ENCODE measurements at places on chromosomes 11 and 22.

DNA sequence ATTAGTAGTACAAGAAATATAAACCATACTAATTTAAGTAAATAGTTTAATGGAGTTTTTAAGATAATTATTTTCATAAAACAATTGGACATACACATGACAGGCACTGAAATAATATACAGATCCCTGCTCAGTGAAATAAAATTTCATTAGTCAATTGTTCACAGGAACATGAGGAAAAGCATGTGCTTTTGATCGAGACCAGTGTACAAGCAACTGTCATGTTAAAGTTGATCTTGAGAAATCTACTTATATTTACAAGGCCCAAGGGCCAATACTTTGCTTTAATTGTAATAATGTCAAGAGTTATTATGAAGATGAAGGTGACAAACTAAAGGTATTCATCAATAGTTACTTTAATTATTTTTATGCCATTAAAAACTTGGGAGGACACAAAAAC, 792.7 kb upstream of the LUZP2 start:
- no peak for DNase-seq

GRCh38 chr11:108788565-108789199, 123.8 kb downstream of the DDX10 start:
- DNase-seq = peak; percentile 35

- peak; percentile 73 for DNase-seq
Observed at GRCh38 chr22:26466196-26466595, 17.4 kb downstream of the HPS4 start.

DNA sequence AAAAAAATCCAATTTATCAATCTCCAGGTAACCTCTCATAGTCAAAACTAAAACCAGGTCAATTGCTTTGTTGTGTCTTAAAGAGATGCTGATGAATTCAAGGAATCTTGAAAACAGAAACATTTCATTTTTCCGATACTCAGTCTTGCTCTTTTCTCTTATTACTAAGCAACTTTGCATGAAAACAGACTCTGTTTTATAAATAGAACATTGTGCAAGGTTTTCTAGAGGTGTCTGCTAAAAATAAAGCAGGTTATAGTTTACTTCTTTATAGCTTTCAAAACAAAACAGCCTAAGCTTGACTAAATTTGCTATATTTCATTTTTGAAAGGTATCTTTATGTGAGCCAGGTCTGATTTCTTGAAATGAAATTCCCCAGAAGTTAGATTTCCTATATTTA, 109.3 kb downstream of the ARL14EP start:
- DNase-seq = no peak

DNA sequence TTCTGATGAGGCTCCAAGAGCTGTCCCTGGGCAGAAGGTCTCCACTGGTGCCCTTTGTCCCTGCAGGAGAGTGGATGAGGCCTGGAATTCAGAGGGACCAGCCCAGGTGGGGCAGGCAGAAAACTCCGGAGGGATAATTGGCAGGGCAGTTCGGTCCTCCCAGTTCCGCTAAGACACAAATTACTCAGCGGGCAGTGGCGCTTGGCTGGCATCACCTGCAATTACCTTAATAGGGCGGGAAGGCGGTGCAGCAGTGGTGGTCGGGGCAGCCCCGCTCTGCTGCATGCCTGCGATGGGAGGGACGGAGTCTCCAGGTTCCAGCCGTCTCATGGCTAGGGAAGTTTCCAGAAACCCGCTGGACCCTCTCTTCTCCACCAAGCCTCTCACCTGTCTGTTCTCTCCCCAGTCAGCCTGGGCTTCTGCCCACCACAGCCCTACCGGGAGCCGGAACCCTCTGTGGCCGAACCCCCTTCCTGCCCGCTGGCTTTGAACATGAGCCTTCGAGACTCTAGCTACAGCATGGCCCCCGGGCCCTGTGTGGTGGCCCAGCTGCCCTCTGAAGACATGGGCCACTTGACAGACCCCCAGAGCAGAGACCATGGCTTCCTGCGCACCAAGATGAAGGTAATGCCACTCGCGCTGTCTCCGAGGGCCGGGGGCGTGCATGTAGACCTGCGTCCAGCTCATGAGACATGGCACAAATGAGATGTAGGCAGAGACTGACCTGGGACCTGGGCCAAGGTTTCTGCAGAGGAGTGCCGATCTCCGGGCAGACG, 7.0 kb downstream of the OVOL1 start:
- no peak for DNase-seq

- no peak for DNase-seq
Observed at GRCh38 chr11:30852091-30852490, 265.9 kb upstream of the MPPED2 start.

GRCh38 chr11:64121663-64122410, 44.1 kb downstream of the MACROD1 start:
- peak; percentile 45 for DNase-seq

- DNase-seq = no peak
Observed at GRCh38 chr11:86799680-86800075, 664 bp upstream of the PRSS23 start.

- DNase-seq = peak; percentile 61
Observed at GRCh38 chr11:111422494-111423249, 43.6 kb upstream of the POU2AF1 start.

GRCh38 chr11:117936973-117937372, 7.8 kb upstream of the TMPRSS13 start:
- DNase-seq = no peak

DNA sequence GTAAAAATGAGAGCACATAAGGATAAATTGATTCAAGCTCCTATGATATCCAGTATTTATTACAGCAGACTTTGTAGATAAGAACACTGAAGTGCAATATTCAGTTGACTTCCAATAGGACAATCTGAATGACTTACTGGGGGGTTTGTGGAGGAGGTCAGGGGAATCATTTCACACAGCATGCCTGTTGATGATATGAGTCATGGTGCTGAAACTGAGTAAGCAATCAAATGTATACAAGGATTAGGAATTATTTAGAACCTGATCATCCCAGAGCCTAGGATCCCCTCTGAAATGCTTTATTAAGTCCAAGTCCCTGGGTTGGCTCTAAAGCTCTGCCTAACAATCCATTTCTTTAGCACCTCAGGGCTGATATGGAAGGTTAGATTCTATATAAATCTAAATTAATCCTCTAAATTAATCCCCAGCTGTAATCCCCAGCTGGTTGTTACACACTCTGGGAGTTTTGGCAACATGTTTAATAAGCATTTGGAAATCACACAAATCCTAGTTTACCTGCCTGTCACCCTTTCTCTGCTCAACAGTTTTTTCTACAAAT, 326.4 kb downstream of the GUCY1A2 start:
- DNase-seq = peak; percentile 15

GRCh38 chr22:49489821-49490220, 337.9 kb downstream of the BRD1 start:
- no peak for DNase-seq

DNA sequence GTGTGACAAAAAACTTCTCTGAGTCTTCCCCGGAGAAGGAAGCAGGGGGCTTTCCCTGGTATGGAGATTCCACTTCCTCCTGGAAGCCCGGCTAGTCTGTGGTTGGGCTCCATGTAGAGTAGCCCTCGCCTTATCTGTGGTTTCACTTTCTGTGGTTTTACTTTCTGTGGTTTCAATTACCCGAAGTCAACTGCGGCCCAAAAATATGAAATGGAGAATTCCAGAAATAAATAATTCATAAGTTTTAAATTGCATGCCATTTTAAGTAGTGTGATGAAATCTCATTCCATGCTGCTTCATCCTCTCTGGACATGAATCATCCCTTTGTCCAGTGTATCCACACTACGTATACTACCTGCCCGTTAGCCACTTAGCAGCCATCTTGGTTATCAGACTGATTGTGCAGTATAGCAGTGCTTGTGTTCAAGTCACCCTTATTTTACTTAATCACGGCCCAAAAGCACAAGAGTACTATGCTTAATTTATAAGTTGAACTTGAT, 275.0 kb upstream of the SESN3 start:
- DNase-seq = peak; percentile 61

DNA sequence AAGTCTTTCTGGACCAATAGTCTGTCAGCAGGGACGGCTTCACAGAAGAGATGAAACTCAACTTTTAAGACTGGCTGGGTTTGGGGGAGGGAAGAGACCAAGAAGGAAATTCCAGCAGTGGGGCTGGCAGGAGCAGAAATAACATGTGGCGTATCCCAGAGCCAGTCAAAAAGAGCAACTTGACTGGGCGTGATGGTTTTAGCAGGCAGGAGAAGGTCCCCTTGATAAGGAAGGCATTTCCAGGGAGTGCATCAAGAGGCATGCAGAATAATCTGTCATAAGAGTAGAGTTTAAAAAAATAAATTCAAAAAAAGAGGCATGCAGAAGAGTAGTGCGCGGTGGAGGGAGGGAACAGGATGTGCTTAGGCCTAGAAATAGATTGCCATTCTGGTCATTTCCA, 52.5 kb downstream of the C22orf31 start:
- DNase-seq = no peak

DNA sequence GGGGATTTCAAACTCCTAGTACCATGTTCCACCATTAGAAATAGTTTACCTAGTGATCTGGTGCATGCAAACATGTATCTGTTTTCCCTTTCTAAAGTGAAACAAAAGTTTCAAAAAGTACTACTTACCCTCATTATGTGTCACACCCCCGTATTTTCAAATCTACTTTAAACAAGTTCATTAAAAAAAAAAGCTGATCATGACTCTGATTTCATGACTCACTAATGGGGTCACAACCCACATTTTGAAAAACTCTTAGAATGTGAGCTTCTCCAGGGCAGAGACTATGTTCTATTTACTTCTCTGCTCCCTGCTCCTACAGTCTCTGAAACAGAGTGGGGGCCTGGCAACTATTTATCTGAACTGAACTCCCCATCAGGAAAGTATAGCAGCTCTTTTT, 18.2 kb downstream of the CHRM1 start:
- DNase-seq = no peak

DNA sequence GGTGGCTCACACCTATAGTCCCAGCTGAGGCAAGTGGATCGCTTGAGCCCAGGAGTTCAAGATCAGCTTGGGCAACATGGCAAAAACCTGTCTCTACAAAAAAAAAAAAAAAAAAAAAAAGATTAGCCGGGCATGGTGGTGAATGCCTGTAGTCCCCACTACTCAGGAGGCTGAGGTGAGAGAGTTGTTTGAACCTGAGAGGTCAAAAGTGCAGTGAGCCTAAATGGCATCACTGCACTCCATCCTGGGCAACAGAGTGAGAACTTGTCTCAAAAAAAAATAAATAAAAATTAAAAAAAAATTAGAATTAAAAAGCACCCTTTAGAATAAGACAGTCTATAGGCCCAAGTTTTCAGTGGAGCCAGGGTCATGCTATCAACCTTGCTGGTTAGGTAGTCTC, 95.5 kb downstream of the PDHX start:
- DNase-seq = no peak

DNA sequence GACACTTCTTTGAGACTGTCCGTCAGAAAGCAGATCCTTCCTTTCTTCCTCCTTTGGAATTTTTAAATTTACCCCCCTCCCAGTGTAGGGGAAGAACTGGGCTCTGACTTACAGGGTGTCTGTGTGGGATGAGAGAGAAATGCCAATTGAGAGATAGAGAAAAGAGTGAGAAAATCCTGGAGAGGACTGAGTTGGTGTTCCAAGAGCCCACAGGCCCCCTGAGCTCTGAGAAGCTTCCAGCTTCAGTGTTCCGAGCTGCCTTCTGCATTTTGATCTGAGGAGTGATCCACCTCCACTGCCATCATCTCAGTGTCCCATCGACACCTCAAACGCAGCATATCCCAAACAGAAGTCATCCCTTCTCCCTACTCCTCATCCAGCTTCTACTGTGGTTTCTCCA, 70.7 kb upstream of the GRK3 start:
- DNase-seq = no peak

DNA sequence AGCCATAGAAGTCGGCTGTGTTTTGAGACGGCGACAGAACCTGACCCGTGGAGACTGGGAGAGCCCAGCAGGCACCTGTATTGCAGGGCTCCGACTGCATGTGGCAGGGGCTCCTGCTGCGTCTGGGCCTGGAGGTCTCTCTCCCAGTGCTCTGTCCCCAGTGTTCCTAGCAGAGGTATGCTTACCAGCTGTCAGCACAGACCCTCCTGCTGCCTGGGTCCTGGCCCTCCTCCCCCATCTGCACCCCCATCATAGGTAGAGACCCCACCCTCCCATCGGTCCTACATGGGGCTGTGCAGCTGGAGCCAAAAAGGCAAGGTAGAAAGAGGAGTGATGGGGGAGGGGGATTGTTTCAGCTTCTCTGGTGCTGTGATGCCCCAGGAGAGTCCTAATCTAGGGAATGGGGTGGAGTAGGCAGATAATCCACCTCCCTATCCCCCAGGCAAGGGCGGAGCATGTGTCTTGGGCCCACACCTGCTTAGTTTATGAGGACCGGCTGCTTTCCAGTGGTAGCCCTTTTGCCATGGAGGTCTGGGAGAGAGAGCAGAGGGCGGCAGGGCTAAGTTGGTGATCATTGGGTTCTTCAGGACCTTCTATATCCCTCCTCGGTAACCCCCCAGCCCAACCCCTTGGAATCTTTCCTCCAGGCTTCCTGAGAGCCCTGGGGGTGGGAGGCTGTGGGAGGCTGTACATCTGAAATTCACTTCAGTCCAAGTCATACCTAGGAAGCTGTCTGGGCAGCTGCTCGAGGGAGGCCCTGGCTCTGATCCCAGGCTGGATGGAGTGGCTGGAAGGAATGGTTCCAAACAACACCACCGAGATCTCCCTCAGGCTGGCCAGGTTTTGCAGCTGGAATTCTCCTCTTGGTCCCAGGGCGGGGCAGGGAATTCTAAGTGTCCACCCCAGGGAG, 5.3 kb downstream of the SLC7A4 start:
- DNase-seq = no peak

DNA sequence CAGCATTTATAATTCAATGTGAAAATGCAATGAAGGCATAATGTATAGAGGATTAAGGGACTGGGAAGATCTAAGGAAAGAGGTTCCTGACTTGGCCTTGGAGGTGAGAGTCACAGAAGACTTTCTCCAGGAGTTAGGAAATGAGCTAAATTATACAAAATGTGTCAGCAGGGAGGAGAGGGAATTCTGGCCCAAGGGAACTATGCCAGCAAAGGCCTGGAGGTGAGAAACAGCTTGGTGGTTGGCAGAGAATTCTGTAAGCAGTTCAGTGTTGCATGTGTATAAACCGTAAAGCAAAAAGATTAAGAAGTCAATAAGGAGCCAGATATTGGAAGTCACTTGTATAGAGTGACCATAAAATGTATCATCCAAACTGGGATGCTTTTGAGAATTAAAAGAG, 142.2 kb upstream of the SESN3 start:
- no peak for DNase-seq

DNA sequence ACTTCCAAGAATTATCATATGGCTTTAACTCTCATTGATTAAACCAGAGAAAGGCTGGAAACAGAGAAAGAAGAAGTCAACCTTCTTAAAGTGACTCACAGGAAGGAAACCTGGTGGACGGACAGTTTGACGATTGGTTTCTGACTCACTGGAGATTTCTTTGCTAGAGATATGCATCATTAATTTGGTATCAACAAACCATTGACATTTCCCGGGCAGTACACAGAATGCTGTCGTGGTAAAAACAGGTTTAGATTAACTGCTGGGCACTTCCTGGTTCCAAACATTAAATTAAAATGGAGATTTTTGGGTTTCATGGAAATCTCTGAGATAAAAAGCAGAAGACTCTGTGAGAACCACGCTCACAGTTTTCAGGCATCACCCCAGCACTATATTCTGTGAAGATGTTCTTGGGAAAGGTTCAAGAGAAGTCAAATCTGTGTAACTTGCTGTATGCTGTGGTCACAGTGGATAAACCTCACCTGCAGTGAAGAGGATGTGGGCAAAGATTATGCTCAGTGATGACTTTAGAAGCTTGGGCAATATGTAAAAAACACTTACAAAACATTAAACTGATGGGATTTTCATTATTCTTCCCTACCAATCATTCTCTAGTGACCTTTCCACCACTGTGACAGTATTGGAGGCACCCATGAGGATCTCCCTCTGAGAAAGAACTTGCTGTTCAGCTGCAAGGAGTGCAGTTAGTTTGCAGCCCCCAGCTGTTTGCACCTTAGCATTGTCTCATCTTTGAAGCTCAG, 61.1 kb upstream of the CD44 start:
- peak; percentile 81 for DNase-seq

- no peak for DNase-seq
Observed at GRCh38 chr11:78973876-78974275, 399.2 kb upstream of the NARS2 start.

All from foreskin fibroblast (primary cell).